ENCODE measurements at places on chromosomes 7 and 10. TPM values are rescaled to one million over a fixed set of nuclear protein-coding genes. Genes with fewer than 3 reads are reported as not detected.
A peak's percentile ranks its signal among the peaks of the same experiment; 100 is the strongest.

OR2A12 gene
- total RNA-seq: not detected

ELOVL3 gene
- total RNA-seq: not detected

SYT15B gene
- 0.58 TPM for total RNA-seq

TMEM184A gene
- total RNA-seq: not detected

DNA sequence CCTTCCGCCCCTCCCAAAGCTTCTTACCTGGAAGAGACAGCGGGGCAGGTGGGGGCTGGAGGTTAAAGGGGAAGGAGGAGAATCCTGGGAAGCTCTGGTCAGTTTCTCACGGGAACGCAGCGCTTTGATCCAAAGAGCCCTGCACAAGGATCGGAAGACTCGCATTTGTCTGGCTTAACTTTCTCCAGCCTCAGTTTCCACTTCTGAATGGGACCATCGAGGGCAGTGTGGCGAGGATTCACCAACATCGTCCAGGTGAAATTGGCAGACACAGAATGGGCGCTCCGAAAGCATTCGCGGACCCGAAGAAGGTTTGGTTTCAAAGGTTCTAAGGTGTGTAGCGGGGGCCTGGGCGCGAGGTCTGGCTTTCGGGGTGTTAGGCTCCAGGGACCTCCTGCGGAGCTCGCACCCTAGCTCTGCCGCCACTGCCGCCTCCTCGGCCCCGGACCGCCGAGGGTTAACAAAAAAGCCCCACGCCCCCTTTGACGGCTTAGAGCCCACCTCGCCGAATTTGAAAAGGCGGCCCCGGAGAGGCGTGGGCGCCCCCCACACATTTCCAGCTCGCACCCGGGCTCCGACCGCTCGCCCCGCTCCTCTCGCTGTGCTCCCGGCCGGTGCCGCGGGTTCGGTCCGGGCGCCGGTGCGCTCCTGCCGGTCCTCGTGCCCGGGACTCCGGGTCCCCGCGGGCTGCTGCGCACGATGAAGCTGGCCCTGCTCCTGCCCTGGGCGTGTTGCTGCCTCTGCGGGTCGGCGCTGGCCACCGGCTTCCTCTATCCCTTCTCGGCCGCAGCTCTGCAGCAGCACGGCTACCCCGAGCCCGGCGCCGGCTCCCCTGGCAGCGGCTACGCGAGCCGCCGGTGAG lies at the start of gene COL26A1:
TSS of gene COL26A1 (plus strand) at position 542 of the 862 bp plus-strand sequence. CDS start at position 700, 158 bp downstream.
- H3K36me3 ChIP-seq: no peaks in the 10 kb centered on the region
- H3K27ac ChIP-seq: no peak within 1 kb of the TSS
- DNase-seq: no peak
- H3K4me3 ChIP-seq: no peak within 1 kb of the TSS

DNA sequence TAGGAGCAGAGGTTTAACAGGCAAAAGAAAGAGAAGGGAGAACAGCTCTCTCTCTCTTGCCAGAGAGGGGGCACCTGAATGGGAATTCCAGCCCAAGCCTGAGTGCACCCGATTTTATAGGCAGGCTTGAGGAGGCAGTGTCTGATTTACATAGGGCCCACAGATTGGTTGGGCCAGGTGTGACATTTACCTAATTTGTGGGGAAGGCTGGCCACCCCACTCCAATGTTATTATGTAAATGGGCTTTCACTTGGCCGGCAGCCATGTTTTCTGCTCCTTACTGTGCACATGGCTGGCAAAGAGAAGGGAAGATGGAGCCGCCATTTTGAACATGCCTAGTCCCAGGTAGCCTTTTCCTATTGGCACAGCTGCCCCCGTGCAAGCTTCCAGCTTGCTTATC lies 735.5 kb upstream of the AUTS2 start:
- DNase-seq: no peak
- H3K36me3 ChIP-seq: no peaks in the 10 kb centered on the region
- no peak overlapping the region for H3K27ac ChIP-seq
- H3K4me3 ChIP-seq: no peak overlapping the region

DNA sequence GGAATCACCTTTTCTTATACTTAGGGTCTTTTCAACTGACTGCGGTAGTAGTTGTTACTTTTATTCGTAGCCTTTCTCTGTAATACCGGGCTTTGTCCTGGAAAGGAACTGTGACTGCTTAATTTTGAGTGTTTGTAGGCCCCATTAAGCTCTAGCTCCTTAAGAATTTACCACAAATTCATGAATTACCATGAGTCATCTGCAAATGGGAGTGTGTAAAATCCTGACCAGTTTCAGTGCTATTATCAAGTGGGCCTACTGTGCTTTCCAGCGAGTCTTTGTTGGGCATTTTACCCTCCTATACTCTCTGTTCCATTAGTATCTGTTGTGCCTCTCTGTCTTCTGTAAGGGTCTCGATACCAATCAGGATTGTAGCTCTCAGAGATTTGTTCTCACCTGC lies 49.7 kb downstream of the ZMYND11 start:
- no peak overlapping the region for H3K27ac ChIP-seq
- no peaks in the 10 kb centered on the region for H3K27me3 ChIP-seq
- no peak overlapping the region for H3K4me3 ChIP-seq
- peaks cover 49% of the 10 kb centered on the region for H3K36me3 ChIP-seq

GRCh38 chr10:62880162-62880561 lies 64.0 kb upstream of the EGR2 start:
- H3K36me3 ChIP-seq: no peaks in the 10 kb centered on the region
- H3K4me1 ChIP-seq: no peaks in the 10 kb centered on the region
- H3K4me3 ChIP-seq: no peak overlapping the region
- no peak for DNase-seq

DNA sequence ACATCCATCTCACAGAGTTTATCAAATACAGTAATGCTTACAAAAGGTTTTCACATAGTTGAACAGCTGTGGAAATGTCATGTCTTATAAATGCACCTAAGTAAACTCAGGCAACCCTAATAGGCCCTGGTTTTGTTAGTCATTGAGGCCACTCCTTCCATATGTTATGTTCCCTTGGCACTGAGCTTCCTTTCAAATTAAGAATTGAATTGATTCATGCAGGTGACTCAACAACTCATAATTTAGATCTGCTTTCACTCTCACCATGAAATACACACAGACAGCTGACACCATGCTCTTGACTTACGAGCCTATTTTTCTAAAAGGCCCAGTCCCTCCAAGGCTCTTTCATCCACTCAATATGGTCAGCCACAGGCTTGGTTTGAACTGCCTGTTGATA lies 476.9 kb downstream of the KCNMA1 start:
- no peak overlapping the region for H3K27ac ChIP-seq
- no peak overlapping the region for H3K4me3 ChIP-seq
- no peak for DNase-seq
- H3K27me3 ChIP-seq: peaks cover 28% of the 10 kb centered on the region

DNA sequence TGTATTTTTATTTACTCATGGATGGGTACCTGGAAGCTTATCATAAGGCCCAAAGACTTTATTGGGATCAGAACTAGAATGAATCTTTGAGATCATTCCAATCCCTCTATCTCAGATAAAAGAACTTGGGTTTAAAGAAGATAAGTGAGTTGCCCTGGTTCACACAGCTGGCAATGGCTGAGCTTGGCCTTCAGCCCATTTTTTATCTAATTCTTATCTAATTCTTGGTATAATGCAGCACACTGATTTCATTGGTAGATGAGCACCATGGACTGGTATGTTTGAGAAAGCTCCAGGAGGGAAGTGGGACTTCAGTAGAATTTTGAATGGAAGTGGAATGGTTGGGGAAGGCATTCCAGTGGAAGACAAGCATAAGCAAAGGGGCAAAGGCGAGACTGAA lies 558.9 kb downstream of the REEP3 start:
- no peaks in the 10 kb centered on the region for H3K4me1 ChIP-seq
- H3K4me3 ChIP-seq: no peak overlapping the region
- peaks cover 3% of the 10 kb centered on the region for H3K27me3 ChIP-seq
- H3K27ac ChIP-seq: no peak overlapping the region
- no peaks in the 10 kb centered on the region for H3K36me3 ChIP-seq

DNA sequence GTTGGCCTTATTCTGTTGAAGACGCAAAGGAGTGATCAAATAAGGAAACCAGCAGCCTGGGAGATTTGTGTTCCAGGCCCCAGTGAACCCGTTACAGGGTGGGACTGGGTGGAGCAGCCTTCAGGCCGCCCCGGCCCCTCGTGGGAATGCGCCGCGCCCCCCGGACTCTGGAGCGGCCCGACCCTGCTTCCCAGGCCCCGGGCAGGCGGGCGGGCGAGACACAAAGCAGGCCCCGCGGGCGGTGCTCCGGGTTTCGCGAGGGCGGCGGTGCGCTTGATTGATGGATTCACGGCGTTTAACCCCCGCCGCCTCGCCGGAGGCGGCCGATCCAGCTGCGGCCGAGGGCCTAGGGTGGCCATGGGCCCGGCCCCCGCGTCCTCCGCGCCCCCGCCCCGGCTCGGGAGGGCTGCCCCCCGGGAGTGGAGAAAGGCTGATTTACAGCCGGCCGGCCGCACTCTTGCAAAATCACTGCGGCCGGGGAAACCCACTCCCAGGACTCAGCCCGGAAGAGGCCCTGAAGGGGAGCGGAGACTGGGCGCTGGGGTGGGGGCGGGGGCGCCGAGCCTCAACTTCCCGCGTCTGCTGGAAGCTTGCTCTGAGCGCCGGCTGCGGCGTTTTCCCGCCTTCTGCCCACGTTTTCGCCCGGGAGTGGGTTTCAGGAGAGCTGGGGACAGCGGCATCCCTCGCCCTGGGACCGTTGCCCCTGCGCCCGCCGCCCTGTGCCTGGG lies 299.6 kb upstream of the NFE2L3 start:
- no peaks in the 10 kb centered on the region for H3K36me3 ChIP-seq
- H3K27ac ChIP-seq: no peak overlapping the region
- H3K4me1 ChIP-seq: peaks cover 27% of the 10 kb centered on the region

DNA sequence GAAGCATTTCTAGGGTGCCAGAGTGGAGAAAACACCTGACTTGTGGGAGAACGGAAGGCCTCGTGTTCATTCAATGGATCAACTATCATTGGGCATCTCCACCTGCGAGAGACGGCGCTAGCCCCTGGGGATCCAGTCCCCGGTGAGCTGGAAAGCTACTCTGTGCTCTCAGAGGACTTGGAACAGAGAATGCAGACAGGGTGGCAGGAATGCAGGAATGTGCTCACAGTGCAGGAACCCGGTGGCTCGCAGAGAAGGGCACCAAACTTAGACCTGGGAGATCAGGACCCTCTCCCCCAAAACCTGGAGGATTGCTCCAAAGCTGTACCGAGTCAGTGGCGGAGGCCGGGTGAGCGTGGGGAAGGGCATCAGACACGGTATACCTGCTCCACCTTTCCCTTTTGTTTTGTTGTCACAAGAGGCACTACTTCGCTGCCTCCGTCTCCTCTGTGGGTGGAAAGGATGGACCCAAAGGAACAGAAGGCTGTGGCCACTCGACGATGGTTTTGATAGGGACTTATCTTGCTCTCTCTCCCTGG lies 569.0 kb upstream of the C7orf33 start:
- H3K27me3 ChIP-seq: no peaks in the 10 kb centered on the region
- no peaks in the 10 kb centered on the region for H3K36me3 ChIP-seq
- no peak for DNase-seq
- H3K27ac ChIP-seq: no peak overlapping the region

GRCh38 chr10:105598207-105598606 lies 957.1 kb downstream of the SORCS3 start:
- H3K4me3 ChIP-seq: no peak overlapping the region
- no peaks in the 10 kb centered on the region for H3K27me3 ChIP-seq
- no peak overlapping the region for H3K27ac ChIP-seq

DNA sequence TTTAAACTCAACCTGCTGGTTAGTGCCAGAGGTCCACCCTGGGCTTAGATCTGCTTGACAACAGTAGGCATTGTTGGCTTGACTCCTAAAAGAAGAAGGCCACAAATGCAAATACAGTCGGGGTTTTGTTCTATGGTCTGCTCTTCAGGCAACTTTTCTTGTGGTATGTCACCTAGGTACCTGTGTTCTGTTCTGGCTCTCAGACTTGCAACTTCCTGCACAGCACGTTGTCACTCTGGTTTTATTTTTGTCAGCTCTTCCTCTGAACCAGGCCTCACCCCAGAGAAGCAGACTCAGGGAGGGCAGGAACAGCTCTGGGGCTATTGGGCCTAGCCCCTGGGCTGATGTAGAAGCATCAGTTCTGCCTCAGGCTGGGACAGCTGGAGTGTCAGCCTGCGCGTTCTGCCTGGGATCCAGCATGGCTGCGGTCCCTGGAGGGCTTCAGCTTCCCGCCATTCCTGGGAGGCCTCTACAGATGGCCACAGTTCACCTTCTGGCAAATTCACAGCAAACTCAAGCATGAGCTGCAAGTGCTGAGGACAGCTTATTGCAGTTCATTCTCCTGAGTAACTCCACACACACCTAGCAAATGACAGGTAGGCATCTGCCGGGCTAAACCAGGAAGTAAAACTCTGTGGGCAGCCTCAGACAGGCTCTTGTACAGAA lies 11.0 kb upstream of the PDCD4 start:
- peak overlapping the region; percentile 86 for H3K27ac ChIP-seq
- peak overlapping the region; percentile 38 for H3K4me3 ChIP-seq
- peaks cover 79% of the 10 kb centered on the region for H3K4me1 ChIP-seq
- no peaks in the 10 kb centered on the region for H3K27me3 ChIP-seq

DNA sequence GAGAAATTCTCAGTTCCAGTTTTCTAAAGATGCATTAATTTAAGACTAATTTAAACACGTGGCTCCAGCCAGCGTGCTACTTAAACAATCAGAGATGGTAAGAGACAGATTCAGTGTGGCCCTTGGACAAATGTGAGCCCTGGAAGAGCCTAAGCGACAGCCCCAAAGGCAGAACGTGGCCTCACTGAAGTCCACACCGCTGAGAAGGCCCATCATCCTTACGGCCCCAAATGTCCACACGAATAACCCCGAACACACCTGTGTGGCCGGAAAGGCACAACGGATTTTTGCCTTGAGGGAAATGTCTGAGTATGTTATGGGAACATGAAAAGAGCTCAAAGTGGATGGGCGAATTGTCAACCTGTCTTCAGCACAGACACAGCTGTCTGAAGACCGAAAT lies 3.2 kb downstream of the COX19 start:
- H3K36me3 ChIP-seq: peaks cover 34% of the 10 kb centered on the region
- H3K4me1 ChIP-seq: peaks cover 21% of the 10 kb centered on the region
- DNase-seq: no peak

DNA sequence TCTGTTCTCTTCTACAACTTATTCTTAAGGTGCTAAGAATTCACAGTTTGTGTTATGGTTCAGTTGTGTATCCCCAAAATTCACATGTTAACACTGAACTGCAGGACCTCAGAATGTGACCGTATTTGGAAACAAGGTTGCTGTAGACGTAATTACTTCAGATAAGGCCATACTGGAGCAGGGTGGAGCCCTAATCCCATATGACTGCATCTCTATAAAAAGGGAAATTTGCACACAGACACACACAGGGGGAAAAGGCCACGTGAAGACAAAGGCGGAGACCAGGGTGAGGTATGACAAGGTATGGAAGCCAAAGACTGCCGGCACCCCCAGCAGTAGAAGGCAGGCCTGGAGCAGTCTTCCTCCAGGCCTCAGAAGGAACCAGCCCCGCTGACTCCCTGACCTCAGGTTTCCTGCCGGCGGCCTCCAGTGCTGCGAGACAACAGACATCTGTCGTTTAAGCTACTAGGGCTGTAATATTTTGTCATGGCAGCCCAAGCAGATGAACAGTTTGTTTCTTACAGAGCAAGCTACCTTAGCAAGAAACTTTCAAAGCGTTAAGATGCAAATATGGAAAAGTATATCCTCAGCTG lies 98.7 kb downstream of the PROSER2 start:
- H3K27ac ChIP-seq: no peak overlapping the region
- peak; percentile 9 for DNase-seq
- H3K36me3 ChIP-seq: peaks cover 40% of the 10 kb centered on the region
- no peak overlapping the region for H3K4me3 ChIP-seq
- no peaks in the 10 kb centered on the region for H3K4me1 ChIP-seq
